ENCODE measurements at places on chromosomes 6 and 20.

DNA sequence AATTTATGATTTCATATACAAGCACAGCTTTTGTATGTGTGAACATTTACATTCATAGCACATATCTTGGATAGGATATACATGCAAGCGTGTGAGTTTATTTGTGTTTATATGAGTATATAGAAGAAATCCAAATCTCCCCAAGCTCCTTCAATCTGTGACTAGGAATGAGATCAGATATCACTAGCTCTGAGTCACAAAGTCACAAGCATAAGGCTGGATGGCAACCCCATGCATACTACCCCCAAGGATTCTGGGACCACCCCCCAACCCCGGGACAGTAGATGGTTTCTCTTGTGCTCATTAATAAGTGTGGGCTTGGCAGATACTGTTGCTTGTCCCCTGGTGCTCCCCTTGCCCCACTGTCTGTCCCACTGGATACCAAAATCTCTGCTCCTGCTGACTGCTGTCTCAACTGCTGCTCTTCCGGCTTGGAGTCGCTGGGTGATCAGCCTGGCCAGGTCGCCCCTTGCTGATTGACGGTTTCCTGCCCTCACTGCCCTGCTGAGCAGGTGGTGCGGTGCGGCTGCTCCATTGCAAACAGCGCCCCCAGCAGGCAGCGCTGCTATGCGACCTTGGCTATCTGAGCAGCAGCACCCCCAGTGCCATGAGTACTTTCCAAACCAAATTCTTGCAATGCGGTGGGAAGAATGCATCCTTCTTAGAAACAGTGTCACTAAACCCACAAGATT, 279.4 kb downstream of the CD83 start:
- DNase-seq, result no peak

- DNase-seq, result no peak
These were observed 32.5 kb upstream of the IYD start for GRCh38 chr6:150336299-150336698.

DNA sequence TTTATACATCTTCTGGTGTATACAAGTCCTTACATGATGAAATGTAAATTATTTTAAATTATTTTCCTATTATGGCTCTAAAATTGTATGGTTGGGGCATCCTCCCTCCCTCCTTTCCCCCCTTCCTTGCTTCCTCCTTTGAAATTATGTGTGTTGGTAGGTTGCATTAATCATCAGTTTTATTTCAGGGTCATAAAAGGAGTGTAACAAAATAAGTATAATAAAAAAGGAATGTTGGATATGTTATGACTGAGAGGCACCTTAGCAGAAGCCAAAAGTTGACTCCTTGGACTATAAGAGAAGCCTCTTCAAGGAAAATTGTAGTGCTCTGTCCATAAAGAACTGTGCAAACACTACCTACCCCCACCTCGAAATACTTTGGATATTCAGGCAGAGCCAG, 46.6 kb upstream of the PTPRK start:
- no peak for DNase-seq

GRCh38 chr6:23349521-23350147, 776.4 kb upstream of the NRSN1 start:
- no peak for DNase-seq

GRCh38 chr6:4189249-4189648, 53.9 kb upstream of the ECI2 start:
- no peak for DNase-seq

- DNase-seq, result no peak
These were observed 1.6 kb upstream of the MED23 start for GRCh38 chr6:131629651-131630050.

- no peak for DNase-seq
These were observed 24.5 kb downstream of the SRSF3 start for GRCh38 chr6:36618366-36619355.

DNA sequence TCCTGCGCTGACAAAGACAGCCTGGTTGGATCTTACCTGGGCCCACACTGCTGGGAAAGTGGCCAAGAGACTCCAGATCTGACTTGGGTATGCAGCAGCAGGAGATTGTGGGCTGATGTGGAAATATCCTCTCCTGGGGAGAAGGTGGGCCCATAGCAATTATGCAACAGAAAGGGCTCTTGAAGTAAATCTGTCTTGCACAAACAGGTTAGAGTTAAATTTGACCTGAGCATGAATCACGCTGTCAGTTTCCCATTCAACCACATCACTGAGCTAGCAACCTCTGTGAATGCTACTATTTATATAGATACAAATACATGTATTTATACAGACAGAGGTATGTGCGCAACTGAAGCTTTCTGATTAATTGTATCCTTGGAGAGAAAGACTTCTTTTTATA, 28.3 kb upstream of the PDYN start:
- no peak for DNase-seq

GRCh38 chr6:107540465-107540857, 50.5 kb downstream of the SOBP start:
- no peak for DNase-seq

GRCh38 chr6:14066782-14067406, 50.7 kb upstream of the CD83 start:
- DNase-seq, result peak; percentile 44

GRCh38 chr6:44217332-44218143, 812 bp downstream of the MYMX start:
- no peak for DNase-seq

GRCh38 chr6:127554435-127555006, 22.5 kb upstream of the C6orf58 start:
- DNase-seq, result no peak

DNA sequence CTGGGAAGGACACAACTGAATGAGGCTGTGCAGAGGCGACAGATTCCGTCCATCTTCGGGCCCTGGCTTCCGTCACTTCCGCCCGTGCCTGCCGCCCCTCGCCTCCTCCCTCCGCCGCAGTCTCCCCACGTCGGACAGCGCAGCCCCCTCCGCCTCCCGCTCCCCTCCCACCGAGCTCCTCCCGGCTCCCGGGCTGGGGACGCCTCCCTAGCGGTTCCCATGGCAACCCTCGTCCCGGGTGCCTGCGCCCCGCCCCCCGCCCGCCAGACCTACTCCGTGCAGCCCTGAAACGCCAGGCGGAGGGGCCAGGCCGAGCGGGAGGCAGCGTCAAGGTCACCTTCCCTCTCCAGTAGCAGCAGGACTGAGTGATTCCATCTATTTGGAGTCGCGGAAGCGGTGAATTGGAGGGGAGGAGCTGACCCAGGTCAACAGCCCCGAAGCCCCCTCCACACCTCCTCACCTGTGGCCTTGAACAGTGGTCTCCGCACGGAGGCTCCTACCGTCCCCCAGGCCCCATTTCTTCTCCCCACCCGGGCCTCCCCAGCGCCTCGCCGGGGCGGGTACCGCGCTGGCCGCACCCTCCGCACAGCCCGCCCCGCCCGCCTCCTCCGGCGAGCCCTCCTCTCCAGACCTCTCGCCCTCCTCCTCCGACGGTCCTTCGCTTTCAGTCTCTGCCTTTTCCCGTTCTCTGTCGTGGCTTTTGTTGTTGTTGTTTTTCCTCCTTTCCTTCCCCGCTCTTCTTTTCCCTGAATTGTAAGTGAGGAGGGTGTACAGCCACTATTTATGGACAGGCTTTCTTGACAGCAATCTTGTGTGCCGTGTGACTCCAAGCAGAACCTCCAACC, 951 bp downstream of the NRSN2 start:
- DNase-seq, result peak; percentile 45

DNA sequence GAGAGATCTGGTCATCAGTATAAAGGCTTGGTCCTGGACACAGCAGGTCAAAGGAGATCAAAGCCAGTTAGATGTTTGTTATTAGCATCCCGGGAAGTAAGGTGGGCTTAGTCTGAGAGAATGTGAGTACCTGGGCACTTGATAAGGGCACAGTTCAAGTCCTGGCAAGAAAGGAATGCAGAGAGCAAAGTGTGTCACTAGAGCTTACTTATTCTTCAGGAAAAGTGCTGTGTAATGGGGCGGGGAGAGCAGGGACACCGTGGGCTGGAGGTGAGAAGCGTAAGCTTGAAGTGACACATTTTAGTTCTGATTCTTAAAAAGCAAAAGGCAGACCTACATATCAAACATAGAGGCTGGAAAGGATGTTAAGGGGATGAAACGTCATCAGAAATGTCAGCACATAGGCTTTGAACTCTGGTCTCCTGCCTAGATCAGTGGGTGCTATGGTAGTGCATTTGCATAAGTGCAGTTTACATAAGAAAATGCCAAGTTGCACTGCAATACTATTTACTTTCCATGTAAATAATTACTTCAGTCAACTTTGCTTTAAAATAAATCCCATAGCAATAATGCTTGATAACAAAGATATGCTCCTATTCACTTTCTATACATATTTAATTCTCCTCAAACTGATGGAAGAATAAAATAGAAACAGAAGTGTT, 2.6 kb downstream of the SAMD5 start:
- DNase-seq, result no peak

DNA sequence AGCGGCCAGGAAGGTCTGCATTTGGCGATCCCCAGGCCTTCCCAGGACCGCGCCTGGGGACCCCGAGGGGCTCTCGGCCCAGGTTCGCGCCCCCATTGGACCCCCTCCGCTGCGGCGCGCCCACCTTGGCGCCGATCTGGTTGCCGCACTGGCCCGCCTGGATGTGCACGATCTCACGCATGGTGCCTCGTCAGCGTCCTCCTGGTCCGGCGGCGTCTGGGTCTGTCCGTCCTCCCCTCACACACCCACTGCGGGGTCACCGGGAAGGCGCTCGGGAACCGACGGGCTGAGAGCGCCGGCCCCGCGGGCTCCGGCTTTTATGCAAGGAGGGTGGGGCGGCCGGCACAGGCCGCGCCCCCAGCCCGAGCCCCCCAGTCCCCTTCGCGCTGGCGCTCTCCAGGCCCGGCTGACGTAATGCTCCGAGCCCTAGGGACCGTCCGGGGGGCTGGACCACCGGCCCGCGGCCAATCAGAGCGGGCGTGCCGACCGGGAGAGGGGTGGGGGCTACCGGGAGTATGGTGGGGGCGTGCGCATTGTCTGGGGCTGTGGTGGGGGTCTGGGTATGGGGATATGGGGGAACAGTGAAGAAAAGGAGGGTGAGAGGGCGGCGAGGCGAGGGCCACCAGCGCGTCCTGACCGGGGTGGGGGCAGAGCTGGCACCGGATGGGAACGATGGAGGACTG, at the start of gene TUBB2B:
Gene TUBB2B, minus strand, starts transcription at position 291 of the 683 bp plus-strand sequence. Its CDS starts 110 bp downstream, at position 181.
- no peak for DNase-seq

DNA sequence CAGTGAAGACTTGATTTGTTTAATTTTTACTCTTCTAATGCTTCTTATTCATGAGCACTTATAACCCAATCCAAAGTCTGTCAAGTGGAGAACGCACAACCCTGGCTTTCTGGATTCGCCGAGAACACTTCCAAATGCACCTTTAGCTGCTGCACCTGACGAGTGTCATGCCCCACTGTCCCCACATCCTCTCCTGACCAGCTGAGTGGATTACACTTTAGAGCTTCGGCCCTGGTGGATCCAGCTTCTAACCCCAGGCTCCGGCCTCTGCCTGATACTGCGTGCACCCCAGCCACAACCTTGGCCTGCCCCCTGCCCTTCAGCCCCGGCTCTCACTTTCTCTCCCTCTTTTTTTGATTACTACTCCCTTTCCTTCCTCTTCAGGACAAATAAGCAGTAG, 258.8 kb downstream of the TMEM242 start:
- DNase-seq, result no peak

DNA sequence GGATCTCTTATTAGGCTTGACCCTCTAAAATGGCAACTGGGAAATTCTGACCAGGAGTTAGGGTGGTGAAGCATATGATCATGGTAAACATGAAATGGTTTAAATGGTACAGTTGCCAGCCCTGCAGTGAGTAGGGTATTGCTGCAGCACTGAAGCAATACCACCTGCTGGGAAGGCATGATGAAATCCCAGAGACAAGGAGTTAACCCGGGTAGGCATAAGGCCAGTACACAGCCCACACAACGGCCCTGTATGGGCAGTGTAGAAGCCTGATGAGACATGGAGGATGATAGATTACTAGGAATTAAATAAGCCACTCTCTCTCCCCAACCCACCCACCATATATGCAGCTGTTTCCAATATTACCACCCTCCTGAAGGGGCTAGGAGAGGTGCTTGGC, 197.4 kb upstream of the MOCS1 start:
- no peak for DNase-seq

GRCh38 chr20:9399322-9399721, 115.1 kb upstream of the LAMP5 start:
- DNase-seq, result no peak

GRCh38 chr6:38262609-38263008, 377.1 kb downstream of the BTBD9 start:
- no peak for DNase-seq

- no peak for DNase-seq
These were observed 25.2 kb downstream of the TCF15 start for GRCh38 chr20:584971-585301.

DNA sequence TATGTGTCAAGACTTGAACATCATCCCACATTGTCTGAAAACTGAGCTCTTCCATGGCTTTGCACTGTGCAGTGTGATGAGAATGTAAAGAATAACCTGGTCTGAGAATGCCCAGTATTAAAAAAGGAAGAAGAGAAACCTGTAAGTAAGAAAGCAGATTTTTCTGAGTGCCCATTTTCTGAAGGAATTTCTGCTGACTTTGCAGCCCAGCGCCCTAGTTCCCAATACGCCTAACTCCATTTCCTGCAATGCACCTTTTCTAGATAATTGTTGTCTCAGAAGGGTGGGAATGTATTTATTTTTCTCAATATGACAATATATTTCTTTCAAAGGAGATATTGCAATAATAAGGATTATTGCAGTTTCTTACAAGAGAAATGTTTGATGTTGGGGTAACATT, 231.5 kb downstream of the HAO1 start:
- DNase-seq, result no peak

Data from CD4-positive, alpha-beta T cell treated with Interleukin-6 at 100 ng/mL for 8 hours (primary cell).